Fibroblast of gingiva (primary cell): ENCODE measurements at places on chromosomes 11 and 22.

- DNase-seq, result no peak
Measured at GRCh38 chr22:47043835-47044721, 281.6 kb downstream of the TBC1D22A start.

DNA sequence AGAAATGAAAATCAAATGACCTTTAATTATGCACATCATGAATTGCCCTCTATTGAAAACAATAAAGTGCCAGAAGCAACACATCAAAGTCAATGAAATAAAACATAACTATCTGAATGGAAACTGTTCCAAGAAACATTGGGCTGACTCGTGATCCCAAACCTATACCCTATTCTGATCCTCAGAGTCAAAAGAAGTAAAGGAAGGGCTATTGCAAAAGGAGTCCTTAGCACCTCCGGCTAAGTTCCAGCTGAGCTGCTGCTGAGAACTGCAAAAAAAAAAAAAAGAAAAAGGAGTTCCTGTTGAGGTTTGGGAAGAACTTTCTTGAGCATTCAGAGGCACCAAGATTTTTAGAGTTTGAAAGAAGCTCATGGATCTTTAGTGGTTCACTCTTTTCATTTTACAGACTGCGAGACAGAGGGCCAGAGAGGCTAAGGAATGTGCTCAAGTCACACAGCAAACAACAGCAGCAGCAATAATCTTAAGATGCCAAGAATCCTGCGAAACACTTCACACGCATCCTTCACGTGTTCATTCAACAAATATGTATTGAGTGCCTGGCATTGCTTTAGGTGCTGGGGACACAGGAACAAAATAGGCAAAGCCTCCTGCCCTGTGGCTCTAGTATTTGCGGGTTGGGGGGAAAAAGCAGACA, 841 bp upstream of the TMPRSS13 start:
- no peak for DNase-seq

- no peak for DNase-seq
Measured at GRCh38 chr11:83317757-83318690, 31.9 kb upstream of the CCDC90B start.

DNA sequence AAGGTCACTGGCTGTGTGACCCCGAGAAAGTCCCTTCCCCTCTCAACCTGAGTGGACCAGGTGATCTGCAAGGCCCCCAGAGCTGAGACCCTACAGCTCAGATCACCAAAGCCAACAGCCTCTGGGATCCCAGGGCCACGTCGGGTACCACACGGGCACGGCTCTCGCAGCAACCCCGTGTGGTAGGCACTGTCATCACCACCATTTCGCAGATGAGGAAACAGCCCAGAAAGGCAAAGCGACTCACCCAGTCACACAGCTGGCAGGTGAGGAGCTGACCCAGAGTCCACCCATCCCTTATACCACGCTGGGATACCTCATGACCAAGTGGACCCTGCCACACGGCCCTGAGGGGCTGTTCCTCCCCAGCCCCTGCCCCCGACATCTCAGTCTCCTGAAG, 2.8 kb downstream of the ATP5MGL start:
- DNase-seq, result no peak

GRCh38 chr11:117999354-117999993, 13.3 kb downstream of the IL10RA start:
- no peak for DNase-seq

DNA sequence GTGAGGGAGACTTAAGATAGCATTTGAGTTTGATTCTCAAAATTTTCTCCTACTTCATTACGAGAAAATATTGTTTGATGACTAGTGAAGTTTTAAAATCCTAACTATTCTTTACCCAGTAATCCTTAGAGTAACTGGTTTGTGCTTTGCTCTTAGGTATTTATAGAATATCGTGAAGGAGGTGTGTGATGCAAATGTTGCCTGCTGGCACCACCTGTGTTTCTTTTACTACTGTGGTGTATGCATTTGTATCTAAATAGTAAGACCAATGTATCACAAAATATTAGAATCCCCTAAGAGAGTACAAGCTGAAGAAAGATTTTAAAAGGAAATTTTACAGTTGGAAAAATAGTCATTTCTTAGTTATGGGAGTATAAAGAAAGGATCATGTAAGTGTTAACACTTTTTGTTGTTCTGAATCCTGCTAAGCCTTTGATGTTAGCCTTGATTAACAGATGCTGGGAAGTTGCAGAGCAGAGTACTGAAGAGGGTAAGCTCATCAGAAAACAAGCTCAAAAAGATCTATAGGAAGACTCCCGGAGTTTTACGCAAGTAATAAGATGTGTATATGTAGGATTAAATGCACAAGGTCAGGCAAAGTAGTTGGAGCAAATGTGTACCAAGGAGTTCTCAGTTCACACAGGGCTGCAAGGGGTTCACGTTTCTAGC, 102.2 kb upstream of the SLC6A5 start:
- no peak for DNase-seq

DNA sequence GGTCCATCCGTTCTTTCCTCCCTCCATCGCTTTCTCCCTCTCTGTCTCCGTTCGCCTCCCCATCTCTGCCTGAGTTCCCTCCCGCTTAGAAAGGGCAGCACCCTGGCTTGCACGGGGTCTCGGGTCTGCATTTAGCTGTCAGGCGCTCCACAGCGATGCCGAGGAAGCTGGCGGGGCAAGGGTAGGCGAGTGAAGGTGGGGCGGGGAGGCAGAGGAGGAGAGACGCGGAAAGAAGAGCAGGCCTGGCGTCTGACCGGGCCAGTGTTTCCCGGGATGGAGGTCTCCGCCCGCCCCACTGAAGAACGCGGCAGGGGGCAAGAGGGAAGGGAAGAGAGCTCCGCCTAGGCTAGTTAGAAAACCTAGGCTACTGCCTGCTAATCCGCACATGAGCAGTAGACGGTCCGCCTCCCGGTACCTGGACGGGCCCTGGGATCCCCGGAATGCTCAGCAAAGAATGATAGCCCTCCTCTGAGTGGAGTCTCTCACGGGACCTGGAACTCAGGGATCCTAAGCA, 3922.5 kb upstream of the OR11H1 start:
- no peak for DNase-seq

GRCh38 chr11:17163736-17164135, 44.0 kb downstream of the PIK3C2A start:
- DNase-seq, result no peak

DNA sequence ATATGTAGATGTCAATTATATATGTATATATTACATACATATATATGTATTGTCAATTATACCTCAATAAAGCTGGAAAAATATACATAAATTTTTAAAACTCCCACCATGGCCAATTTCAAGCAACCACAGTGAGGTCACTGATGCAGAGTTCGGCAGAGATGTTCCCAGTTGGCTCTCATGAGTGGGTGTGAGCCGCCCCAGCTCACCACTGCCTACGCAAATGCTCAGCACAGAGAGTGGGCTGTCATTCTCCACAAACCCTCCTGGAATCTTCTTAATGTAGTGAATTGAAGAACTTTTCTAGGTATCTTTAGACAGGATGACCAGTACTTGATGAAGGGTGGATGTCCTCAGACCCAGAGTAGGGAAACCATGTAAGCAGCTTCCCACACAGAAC, 96.6 kb upstream of the TMEM45B start:
- DNase-seq, result no peak

DNA sequence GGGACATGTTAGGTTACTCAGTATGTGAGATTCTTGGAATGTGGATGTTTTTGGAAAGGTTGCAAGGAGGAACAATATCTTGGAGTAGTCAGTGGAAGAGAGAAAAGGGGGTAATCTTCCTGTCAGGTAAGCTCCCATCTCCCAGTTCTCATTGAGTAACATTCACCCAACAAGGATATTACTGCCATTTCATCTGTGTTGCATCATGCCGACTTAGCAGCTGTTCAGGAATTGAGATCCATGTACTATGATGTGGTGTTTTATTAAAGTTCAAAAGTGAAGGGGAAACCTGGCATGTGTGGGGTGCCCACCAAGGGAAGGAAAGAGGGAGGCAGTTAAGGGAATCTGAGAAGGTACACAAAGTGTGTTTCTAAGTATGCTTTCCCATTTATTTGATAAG, 58.4 kb upstream of the RASSF10 start:
- no peak for DNase-seq

- no peak for DNase-seq
Measured at GRCh38 chr11:125320347-125321076, 156.0 kb downstream of the PKNOX2 start.

DNA sequence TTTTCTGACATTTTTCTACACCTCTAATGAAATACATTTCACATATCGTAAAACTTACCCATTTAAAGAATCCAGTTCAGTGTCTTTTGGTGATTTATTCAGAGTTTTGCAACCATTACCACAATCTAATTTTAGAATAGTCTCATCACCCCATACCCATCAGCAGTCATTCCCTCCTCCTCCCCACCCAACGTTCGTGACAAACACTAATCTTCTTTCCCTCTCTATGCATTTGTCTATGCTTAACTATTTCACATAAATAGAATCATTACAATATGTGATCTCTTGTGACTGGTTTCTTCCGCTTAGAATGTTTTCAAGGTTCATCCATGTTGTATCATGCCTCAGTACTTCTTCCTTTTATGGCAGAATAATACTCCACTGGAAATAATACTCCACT, 9.5 kb downstream of the TTC28 start:
- no peak for DNase-seq

DNA sequence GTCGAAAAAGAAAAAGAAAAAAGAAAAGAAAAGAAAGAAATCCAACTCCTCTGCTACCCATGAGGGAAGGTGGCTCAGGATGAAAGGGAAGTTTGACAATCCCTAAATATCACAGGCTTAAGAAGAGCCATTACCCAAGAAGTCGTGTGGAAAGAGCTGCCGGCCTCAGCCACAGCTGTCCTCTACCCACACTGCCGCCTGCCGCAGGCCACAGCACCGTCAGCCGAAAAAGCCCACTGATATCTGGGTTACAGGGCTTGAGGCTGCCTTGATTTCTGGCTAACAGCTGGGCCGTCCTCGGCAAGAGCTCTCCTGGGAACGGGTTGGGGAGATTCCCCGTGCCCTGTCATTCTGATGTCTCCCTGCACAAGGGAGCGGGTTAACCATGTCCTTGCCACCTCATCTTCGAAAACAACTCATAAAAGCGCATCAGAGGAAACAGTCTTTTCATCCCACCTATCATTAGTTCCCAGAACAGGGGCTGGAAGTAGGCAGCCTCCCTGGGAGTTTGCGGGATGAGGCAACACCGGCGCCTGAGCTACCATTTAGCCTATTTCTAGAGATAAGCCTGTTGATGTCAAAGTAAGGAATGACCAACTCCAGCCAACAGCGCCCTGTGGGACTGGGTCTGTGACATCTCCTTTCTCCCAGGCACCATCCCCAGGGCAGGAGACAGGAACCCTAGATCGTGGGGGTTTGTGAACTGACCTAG, 21.8 kb upstream of the SNX32 start:
- DNase-seq, result no peak

- no peak for DNase-seq
Measured at GRCh38 chr11:2563213-2564007, 118.6 kb downstream of the KCNQ1 start.

GRCh38 chr11:100515087-100515486, 172.0 kb upstream of the ARHGAP42 start:
- no peak for DNase-seq

DNA sequence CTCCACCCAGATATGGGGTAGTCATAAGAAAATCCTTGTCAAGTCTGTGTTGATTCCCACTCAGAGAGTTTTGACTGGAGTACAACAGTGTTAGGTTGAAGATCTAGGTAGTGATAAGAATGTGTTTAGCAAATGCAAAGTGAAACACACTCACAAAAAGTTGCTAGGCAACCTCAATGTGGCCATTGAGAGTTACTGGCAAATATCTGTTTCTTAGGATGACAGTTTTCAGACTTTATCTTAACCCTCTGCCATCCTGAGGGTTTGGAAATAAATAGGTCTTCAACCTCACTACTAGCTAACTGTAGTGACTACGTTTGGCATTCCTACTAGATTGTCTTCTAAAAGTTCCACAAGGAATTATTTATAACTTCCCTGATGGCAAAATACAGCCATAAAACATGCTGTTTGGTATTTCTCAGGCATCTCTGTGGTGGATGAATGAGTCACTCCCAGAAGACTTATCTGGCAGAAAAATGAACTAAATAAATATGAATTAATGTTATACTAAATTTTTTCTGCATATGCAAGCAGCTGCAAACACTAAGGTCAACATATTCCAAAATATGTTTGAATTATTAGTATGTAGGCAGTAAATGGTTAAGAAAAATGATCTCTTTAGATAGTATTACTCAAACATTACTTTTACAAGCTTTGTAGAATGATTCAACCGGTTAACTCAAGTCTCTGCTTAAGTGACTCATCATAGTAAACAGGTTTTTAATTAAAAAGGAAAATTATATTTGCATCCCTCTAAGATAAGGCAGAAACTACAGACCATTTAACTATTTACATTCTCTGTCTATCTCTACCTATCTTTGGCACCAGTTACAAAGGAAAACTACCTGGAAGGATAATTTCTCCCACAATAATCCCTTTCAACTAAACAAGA, 17.1 kb upstream of the SYTL2 start:
- DNase-seq, result peak; percentile 91

DNA sequence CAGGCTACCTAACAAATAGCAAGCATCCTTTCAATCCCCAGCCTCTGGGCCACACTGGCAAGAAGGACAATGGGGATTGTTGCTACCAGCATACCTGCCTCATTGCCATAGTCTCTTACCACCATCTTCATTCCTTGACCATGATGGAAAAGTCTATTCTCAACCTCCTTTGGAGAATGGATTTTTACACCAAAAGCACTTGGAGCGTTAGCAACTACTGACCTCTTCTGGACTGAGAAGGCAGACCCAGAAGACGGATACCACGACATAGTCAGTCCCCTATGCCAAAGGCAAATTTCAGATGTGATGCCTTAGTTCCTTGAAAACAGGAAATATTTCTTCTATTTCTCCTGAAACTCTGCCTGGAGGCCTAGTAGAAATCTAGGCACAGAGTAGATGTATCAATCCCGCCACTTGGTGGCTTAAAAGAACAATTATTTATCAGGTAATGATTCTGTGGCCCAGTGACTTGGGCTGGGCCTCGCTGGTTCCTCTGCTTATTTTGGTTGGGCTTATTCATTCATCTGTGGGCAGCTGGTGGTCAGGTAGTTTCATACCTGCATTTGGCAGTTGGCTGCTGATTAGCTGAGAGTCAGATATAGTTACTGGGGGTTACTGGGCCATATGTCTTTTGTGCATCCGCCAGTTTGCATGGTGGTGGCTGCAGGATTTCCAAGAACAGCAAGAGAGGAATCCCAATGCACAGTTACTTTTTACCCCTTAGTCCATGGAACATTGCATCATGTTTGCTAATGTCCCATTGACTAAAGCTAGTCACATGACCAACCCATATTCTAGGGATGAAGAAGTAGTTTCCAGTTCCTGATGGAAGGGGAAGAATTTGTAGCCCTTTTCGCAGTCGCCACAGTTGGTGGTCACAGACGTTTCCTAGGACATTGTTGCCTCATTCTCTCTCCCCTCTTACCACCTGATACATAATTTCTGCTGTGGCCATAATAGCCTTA, 75.2 kb downstream of the DHCR7 start:
- DNase-seq, result peak; percentile 50

DNA sequence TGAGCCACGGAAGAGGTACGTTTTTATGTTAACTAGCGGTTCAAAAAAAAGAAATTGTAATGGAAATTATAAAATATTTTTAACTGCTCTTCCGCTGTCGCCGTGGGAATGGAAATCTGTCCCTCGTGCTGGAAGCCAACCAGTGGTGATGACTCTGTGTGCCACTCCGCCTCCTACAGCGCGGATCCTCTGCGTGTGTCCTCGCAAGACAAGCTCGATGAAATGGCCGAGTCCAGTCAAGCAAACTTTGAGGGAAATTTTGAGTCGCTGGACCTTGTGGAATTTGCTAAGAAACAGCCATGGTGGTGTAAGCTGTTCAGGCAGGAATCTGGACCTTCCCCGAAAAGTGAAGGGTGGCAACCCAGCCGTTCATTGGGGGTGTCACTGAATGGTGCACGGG, 2.9 kb upstream of the CBX7 start:
- no peak for DNase-seq

- no peak for DNase-seq
Measured at GRCh38 chr22:49517211-49517610, 310.5 kb downstream of the BRD1 start.
